ENCODE measurements at places on chromosomes 3 and 15. TPM values are rescaled to one million over a fixed set of nuclear protein-coding genes. Genes with fewer than 3 reads are reported as not detected.

The RARRES1 gene
- total RNA-seq = 5.1 TPM

The GABRB3 gene
- total RNA-seq = not detected

The SH2D7 gene
- not detected for total RNA-seq

The A4GNT gene
- total RNA-seq = not detected

The GOLGA8O gene
- not detected for total RNA-seq

The TRPC1 gene
- 2.7 TPM for total RNA-seq

The TRPM1 gene
- 0.60 TPM for total RNA-seq

The CNTN3 gene
- total RNA-seq = not detected

The C3orf22 gene
- not detected for total RNA-seq

The ABI3BP gene
- 8.5 TPM for total RNA-seq

The TAGLN3 gene
- not detected for total RNA-seq

The MRAS gene
- total RNA-seq = 3.5 TPM

Measured in mammary microvascular endothelial cell (primary cell).